ENCODE measurements at places on chromosomes 2 and 18.

GRCh38 chr2:164719996-164720941 is 99.0 kb upstream of the GRB14 start:
- DNase-seq: no peak

DNA sequence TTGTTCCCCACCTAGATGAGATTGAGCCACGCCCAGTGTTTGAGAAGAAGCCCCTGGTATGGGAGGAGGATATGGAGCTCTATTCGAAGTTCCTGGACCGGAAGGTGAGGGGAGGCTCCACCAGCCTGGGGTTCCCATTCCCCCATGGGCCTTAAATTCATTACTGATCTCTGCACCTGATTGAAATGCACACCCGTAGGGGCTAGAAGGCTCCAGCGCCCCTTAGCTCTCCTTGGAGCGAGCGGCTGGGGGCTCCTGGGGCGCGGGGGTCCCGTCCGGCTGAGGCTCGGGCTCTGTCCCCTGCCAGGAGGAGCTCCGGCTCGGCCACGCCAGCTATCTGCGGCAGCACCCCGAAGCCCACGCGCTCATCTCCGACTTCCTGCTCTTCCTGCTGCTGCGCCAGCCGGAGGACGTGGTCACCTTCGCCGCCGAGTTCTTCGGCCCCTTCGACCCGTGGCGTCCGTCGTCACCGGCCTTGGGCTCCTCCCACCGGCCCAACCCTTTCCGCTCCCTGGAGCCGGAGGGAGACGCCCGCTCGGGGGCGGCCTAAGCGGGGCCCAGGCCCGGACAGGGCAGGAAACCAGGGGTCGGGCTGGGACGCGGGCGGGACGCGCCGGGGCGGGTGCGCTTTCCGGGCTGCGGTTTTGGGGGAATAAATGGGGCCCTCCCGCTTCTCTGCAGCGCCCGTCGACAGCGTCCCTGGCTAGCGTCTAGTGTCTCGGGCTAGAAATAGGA is 10.9 kb downstream of the CATIP start:
- peak; percentile 42 for DNase-seq

DNA sequence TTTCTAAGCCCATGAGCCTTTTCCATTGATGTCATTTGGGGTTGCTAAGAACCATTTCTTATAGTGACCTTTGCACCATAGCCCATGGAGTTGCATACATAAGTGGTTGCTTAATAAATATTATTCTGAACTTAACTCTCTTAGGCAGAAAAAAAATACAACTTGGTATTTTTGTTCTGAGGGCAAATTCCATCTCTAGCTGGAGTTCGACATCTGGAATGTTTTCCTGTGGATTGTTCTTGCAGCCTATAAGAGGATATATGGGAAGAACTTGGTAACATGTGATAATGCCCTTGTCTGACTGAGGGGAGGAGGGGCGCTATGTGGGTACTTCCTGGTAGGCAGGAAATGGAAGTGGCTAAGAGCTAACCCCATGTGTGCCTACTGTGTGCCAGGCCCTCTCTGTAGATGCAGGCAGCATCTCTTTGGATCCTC is 20.7 kb downstream of the IGFBP2 start:
- no peak for DNase-seq

DNA sequence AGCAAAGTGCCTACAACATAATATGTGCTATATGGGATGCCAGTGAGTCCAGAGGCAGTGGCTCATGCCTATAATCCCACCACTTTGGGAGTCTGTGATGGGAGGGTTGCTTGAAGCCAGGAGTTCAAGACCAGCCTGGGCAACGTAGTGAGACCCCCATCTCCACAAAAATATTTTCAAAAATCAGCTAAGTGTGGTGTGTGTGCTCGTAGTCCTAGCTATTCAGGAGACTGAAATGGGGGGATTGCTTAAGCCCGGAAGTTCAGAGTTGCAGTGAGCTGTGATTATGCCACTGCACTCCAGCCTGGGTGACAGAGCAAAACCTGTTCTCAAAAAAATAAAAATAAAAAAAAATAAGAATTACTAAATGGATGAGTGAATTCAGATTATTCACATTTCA is 23.4 kb downstream of the OTX1 start:
- DNase-seq: no peak

DNA sequence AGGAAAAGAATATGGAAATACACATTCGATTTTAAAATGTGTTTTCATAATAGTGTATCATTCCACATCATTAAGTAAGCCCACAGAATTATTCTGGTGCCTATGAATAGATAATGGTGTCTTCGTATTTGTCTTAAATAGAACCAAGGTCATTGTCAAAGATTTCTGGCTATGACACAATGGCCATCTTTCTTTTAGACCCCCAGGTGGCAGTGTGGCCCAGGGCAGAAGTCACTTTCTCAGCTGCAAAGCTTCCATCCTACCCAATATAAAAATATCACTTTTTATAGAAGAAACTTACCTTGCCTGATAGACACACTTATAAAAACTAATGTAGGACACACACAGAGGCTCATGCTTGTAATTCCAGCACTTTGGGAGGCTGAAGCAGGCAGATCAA is 57.5 kb downstream of the ZRANB3 start:
- no peak for DNase-seq

- no peak for DNase-seq
Measured at GRCh38 chr2:228646061-228646460, 464.6 kb upstream of the SPHKAP start.
